CD4-positive, alpha-beta T cell treated with Interferon gamma for 1 hour (primary cell): ENCODE measurements at places on chromosomes 5 and 9.

DNA sequence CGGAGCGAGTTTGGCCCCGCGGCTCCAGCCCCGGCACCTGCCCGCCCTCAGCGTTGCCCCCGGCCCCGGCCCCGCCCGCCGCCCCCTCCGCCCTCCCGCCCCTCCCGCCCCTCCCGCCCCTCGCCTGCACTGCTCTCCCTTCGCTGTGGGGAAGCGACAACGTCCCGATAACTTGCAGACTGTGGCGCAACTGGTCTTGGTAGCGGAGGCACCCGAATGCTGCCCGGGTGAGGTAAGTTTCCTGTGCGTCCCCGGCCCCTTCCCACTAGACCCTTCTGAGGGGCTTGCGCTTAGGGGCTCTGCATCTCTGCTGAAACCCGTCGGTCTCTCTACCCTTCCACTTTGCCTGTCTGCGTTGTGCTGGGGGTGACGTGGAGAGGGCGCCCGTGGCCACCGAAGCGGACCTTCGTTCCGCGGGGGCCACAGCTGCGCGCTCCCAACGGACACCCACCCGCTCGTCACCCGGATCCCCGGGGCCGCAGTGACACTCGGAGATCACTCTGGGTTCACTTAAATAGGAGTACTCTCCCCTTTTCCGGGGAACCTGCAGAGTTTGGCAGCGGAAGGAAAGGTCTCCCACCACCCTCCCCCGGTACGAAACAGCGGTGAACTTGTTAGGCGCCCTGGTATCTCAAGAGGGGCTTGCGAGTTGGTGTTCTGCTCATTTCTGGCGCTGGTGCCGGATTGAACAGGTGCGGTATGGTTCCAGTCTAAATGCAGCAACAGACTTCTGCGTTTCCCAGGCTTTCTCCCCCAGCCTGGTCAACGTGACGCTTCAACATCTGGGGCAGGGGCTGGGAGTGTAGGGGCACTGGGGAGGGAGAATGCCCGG, 707 bp downstream of the PIP5K1B start:
- DNase-seq = peak; percentile 13

GRCh38 chr9:112037281-112038016, 137.6 kb downstream of the SUSD1 start:
- peak; percentile 69 for DNase-seq

DNA sequence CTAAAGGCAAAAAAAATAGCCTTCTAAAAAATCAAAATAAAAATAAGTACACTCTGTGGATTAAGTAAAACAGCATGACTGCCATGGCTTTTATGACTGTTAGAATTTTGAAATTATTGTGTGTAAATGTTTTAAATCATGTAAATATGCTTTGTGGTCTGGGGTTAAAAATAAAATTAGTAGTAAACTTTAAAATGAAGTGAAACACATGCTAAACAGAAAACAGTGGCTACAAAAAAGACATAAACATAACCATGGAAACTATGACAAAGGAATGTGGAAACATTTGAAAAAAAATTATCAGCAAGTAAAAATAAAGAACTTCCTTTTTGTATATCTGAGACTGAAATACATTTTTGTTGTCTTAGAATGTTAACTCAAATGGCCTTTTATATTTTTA, 134.5 kb upstream of the SPEF2 start:
- no peak for DNase-seq

DNA sequence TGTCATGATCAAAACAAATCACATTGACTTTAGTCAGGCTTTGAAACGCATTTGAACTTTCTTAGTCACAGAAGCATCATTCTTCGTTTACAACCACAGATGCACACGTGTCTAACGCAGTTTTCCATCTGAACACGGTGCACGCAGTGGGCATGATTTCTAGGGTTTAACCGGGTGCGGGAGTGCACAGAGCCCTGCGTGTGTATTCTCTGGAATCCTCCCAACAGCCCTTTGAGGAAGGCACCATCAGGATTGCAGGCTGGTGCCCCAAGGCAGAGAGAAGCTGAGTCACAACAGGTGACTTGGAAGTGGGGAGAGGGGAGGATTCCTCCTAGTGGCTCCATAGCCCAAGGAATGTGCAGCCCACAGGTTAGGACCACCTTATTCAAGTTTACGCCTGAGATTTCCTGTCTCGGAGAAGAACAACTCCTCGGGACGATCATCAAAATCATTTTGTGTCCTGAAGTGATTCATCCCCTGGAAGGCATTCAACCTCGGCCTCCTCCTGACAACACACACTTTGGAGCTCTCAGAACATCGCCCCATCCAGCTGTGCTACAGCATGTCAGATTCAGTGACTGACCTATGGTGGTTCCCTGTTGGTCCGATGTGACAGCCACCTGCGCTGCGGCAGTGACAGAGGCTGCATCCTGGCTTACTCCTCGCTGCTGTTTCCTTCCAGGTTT, 13.1 kb downstream of the ROPN1L start:
- no peak for DNase-seq

DNA sequence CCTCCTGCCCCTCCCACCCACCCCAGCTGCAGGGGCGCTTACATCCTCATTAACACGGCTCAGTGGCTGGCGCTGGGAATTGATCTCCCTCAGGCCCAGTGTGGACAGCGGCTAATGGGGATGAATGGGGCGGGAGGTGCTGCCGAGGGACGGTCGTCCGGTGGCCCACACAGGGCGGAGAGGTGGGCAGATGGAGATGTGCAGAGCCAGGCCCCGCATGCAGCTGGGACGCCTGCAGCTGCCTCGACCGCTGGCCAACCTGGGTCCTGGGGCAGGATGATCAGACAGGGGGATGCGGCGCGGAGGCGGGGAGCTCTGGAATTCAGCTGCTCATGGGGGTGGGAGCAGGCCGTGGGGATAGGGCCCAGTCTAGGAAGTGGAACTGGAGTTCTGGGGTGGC, 17.6 kb downstream of the TSPAN17 start:
- no peak for DNase-seq
